ENCODE measurements at places on chromosomes 3 and 15.

GRCh38 chr3:171088496-171088895 is 62.0 kb upstream of the SLC2A2 start:
- no peak for DNase-seq

- DNase-seq: peak; percentile 26
These were observed 62.7 kb downstream of the SNRK start for GRCh38 chr3:43348852-43349574.

DNA sequence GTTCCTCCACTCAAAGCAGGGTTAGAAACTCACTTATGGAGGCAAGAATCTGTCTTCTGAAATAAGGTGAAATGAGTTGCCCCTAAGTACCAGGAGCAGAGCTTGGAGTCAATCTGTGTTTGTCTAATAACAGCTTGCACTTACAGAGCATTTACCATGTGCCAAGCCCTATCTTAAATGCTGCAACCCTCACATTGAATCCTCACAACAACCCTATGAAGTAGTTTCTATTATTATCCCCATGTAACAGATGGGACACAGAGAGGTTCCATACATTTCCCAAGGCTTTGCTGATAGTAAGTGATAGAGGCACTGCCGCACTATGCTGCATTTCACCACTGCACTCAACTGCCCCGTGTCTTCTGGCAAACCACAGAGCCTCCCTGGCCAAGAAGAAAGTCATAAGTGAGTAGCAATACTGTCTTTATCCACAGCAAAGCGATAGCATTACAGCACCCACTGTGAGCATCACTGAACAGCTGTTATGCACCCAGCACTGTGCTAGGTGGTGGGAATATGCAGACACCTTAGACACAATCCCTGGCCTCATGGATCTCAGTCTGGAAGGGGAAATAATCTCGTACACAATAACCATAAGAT is 141.5 kb downstream of the SSR3 start:
- no peak for DNase-seq

DNA sequence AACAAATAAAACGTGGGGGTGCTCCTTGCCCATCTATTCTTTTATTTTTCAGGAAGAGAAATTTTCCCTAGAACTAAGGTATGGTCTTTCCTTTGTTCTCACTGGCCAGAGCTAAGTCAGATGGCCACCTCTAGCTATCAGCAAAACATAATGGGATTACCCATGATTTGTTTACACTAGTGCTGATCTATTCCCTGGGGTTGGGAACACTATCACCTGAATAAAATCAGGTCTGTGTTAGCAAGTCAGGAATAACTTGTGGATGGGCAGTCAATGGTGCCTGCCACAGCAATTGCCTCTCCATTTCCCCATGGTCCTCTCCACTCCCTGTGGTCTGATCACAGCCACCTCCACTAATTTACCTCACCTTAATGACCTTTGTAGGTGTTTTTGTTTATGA is 181.7 kb upstream of the CADPS start:
- no peak for DNase-seq

DNA sequence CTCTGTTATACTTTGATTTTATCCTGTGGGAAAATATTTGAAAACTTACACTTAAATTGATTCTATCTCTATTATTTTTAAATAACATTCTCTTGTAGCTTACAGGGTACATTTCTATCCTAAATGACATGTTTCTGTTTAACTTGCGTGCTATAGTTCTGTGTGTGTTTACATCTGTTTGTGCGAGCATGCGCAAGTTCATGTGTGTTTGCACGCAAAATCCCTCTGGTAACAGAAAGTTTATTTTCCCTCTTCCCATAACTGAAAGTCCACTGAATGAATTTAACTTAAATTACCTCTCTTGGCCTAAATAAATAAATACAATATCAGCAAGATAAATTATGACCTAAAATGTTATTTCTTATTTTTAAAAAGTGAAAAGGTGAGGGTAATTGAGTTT is 117.3 kb upstream of the NEO1 start:
- no peak for DNase-seq

- peak; percentile 48 for DNase-seq
These were observed 843 bp downstream of the CHRNA5 start for GRCh38 chr15:78565951-78566774.

DNA sequence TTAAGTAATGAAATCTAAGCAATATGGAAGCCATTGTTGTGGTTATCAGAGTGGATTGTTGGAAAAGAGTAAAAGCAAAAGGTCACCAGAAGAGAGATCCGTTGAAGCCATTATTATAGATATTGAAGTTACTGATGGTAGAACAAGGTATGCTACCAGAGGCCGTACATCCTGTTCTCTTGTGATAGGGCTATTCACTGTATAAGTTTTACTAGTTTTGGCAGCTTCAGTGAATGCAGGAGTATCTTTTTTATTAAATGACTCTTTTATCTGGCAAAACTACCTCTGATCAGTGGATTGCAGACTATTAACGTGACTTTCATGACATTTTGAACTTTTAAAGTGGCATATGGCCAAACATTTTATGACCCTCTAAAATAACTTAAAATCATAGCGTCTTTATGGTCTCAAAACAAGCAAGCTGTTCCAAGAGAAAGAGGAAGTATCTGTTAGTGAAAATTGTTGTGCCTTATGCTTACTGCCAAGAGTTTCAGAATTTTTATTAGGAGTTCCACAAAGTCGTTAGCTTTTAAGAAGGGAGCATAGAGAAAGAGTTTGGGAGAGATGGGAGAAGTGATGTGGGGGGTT is 102.9 kb downstream of the LRRC49 start:
- no peak for DNase-seq

- no peak for DNase-seq
These were observed 273.6 kb downstream of the THRB start for GRCh38 chr3:24220859-24221657.

GRCh38 chr3:147301781-147302180 is 104.6 kb downstream of the ZIC4 start:
- DNase-seq: no peak

DNA sequence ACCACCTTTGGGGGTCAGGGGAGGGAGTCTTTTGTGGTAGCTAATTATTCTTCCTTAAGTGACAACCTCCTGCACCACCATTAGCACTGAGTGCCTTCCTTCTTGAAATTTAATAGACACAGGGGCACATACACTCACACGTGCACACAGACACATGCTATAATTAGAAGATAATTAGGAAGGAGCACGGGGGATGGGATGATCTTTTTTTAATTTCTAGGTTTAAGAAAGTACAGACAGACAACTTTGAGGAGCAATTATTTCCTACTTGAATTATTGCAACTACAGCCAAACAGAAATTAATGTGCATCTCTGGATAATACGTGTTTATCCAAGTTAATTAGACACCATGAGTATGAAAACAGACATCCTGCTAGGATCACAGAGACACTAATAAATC is 44.8 kb upstream of the GUCA1C start:
- DNase-seq: no peak

DNA sequence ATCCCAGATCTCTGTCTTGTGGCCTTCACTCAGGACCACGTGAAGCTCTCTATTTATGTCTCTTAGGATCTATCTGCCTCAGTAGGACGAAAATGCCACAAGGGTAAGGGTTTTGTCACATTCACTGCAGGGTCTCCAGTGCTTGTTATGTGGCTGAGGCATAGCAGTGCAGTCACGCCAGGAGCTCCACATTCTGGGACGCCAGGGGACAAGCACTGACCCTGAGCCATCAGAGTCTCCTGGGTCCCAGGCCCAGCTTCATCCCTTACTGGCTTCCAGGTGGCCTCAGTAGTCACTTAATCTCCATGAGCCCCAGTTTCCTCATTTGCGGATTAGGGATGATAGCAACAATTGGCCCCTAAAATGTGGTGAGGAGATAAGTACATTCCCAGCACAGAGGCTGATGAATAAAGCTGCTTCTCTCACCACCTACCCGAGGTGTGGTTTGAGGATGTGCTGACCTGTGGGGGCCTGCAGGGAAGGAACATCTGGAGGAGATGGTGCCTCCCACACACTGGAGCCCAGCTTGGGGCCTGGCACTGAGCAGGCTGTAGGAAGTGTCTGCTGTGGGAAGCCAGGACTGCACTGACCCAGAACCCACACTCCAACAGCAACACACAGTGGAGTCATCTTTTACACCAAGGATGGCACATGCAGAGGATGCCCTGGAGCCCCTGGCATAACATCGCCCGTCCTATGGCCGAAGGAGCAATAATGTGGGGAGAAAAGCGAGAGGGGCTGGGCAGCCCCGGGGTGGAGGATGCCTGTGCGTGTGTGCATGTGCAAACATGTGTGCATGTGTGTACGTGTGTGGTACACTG is 93.2 kb upstream of the IQSEC1 start:
- no peak for DNase-seq

DNA sequence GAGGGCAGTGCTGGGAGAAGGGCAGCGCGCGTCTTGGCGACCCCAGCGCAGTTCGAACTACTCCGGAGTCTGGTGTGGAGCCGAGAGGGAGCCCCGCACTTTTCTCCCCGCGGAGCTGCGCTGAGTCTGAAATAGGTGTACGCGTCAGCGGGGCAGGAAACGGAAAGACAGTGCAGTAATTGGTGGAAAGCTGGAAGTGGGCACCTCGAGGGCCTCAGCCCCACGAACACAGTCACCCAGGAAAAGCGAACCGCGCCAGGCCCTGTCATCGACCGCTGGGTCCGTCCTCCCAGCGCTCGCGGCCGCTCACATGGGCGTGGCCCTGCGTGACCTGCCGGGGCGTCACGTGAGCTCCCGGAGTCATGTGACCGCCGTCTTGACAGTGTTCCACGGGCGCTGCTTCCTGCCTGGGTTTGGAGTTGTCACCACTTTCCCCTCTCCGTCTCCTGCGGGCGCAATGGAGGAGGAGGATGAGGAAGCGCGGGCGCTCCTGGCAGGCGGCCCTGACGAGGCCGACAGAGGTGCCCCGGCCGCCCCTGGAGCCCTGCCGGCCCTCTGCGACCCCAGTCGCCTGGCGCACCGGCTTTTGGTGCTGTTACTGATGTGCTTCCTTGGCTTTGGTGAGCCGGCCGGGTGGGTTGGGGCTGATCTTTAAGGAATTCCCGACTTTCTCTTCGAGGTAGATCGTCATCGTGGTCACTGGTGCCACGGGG is at the start of gene MFSD1:
Gene MFSD1, plus strand, starts transcription at position 359 of the 713 bp plus-strand sequence. Its CDS starts 99 bp downstream, at position 458.
- DNase-seq: peak; percentile 56

GRCh38 chr3:97823046-97824004 is 1.5 kb downstream of the CRYBG3 start:
- no peak for DNase-seq

DNA sequence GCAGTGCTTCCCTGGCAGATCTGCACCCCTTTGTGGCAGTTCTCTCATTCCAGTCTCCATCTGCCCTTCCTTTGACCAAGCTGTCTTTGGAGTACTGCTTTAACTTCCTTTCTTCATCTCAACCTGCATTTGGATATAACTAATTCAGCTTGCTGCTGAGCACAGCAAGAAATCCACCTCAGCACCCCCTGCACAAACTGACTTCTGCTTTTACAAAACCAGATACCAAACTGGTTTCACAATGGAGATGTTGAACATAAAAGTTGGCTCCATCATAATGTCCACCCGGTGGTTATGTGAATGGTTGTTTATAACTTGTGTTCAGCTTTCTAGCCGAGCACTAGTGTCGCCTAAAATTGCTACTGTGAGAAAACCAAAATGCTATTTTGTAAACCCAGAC is 341.1 kb upstream of the SEMA6D start:
- DNase-seq: no peak

DNA sequence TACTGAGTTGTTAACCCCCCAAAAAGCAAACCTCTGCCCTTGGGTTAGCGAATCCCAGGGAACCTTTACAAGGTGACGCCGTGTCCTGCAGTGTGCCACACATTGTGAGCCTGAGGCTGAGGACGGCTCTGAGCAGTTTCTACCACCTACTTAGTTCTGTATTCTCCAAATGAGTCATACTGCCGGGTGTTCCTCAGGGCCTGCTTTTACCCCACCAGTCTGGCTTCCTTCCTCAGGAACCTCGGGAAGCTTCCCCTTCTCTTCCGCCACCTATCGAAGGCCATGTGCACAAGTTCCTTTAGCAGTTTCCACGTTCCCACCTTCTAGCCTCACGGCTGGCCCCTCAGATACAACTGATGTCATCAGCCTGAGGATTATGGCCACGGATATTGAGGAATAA is 384.0 kb upstream of the TPM1 start:
- no peak for DNase-seq

DNA sequence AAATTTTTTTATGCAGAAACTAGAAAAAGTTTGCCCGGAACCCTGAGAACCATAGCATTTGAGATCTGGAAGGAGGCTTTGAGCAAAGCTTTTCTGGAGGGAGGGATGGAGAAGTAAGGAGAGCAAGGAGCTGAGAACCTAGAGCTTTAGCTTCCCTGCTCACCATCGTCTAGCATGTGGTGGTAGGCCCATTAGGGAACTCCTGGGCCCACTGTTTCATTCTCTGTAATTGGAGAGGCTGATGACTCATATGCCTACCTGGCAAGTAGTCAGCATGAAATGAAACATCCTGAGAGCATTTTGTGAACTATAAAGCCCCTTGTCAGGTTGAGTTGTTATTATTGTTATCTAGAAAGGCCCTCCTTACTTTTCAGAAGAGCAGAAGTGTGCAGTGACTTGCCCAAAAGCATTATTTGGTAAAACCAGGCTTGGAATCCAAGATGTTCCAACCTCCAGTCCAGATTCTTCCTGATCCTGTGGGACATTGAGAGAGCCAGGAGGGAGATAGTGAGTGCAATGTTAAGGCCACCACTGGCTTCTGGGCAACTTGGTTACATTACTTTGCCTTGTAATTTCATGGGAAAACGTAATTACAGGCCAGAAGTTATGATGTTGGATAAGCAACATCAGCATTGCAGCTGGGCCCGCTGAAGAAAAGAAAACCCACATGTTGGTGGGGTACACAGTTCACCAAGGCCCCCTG is 104.5 kb upstream of the BFSP2 start:
- no peak for DNase-seq

DNA sequence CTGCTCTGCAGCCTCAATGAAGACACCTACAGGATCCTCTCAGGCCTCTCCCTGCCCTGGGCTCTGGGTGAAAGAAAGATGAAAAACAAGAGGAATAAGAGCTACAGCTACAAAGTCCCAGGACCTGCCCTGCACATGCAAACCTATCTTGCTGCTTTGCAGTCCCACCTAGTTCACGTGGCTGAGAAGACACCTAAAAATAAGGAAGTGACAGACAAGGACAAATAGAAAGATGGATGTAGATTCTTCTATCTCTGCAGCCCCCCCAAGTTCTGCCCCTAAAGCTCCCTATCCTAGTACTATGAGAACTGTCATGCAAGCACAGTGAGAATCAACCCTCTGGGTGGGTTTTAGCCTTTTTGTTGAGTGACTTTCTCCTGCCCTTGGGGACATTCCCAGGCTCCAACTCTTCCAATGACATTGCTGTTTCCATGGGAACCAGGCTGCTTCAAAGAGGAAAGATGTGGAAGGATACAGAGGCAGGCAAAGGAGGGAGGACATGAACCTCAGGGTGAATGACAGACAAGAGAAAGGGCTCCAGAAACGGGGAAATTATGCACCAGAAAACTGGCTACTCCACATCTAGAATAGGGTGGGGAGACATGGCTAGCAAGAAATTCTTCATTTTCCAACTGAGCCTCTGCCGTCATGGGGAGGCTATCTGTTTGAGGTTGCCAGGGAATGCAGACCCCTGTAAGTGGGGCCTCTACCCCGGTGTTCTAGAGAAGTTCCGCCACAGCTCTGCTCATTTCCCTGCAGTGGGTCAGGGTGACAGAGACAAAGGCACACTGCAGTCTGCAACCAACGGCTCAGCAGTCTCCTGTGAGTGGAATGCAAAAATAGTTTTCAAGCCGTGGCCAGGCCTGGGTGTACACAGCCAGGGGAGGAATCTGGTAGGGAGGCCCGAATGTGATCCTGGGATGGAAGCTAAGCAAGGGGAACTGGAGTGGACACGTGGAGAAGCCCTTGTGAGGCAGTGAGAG is 5.2 kb downstream of the CSPG5 start:
- DNase-seq: no peak

- DNase-seq: no peak
These were observed 100.2 kb downstream of the CGNL1 start for GRCh38 chr15:57476533-57476975.

All from SK-MEL-5 (cell line).